ENCODE measurements at places on chromosomes 1 and 21.
A peak's percentile ranks its signal among the peaks of the same experiment; 100 is the strongest.

GRCh38 chr1:99786751-99787501, 20.5 kb upstream of the FRRS1 start:
- DNase-seq: no peak

DNA sequence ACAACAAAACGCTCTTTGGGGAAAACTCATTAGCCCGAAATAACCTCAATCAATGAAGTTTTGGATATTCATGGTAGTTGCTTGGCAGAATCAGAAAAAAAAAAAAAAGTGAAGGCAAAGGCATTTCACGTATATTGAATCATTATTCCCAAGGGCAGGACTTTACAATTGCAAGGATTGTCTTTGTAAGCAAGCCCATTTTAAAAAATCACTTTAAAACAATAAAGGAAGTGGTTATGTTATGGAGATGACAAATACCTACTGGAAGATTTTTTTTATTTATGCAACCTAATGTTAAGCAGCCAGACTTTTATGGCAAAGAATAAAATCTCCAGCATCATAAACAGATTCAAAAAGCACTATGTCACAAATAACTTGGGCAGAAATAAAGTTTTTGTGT, 9.3 kb downstream of the GJB4 start:
- no peak for DNase-seq

- no peak for DNase-seq
Observed at GRCh38 chr1:4220362-4220761, 320.3 kb upstream of the C1orf174 start.

DNA sequence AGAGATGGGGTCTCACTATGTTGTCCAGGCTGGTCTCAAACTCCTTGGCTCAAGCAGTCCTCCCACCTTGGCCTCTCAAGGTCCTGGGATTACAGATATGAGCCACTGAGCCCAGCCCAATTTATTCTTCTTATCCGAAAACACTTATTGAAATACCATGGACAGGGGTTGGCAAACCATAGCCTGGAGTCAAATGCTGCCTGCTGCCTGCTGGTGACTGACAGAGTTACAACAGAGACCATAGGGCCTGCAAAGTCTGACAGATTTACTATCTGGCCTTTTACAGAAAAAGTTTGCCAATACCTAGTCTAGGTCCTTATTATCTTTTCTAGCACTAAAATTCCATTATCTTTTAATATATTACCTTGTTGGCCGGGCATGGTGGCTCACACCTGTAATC, 87.1 kb upstream of the ZNF281 start:
- no peak for DNase-seq

GRCh38 chr1:113103048-113103447, 30.1 kb downstream of the LRIG2 start:
- DNase-seq: no peak

GRCh38 chr1:147273409-147274336, 31.2 kb downstream of the CHD1L start:
- no peak for DNase-seq

- no peak for DNase-seq
Observed at GRCh38 chr21:42862774-42863503, 16.4 kb downstream of the WDR4 start.

- no peak for DNase-seq
Observed at GRCh38 chr21:42663860-42664535, 10.6 kb downstream of the PDE9A start.

DNA sequence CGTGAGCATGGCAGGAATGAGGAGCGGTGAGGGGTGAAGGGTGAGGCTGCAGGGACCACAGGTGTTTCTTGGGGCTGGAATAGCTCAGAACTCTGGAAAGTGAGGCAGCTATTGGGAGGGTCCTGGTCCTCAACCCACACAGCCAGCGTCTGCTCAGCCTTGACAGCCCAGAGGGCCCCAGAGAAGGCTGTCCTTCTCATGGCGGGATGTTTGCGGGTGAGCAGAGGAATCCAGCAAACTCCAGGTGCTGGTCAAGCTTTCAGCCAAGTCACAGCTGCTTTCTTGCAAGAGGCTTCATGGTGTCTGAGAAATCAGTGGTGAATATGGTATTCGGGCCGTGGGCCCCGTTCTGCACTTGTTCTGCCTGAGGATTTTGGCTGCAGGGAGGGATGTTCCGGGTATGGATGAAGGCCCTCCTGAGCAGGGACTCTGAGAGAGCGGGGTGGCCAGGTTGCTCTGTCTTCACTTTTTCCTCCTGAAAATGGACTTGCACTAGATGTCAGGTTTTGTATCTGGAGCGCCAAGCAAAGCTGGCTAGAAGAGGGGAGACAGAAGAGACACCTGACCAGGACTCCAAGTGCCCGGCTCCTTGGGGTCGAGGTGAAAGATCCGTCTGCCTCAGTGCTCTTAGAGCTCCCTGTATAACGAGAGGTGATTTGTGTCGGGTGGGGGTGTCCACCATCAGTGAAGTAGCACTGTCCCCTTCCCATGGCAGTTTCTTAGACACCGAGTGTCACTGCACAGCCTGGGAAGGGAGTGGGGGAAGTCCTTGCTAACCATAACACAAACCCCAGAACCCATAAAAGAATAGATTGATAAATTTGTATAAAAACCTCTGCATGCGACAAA, 139.9 kb downstream of the PEX14 start:
- no peak for DNase-seq

DNA sequence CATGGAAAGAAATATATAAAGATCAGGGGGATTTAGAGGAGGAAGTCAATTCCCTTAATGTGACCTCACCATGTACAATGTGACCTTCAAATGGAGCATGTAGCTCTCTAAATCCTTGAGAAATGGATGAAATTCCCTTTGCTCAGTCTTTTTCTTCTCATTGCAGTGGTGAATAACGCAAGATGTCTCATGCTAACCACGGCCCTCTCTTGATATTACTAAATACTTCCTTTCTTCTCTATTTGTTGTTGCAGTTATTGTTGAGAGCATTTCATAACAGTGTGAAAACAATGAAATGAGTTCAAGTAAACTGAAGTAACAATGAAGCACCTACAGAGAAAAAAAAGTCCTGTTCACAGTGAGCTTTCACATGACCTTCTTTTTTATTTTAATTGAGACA, 55.6 kb downstream of the ZNF281 start:
- no peak for DNase-seq

DNA sequence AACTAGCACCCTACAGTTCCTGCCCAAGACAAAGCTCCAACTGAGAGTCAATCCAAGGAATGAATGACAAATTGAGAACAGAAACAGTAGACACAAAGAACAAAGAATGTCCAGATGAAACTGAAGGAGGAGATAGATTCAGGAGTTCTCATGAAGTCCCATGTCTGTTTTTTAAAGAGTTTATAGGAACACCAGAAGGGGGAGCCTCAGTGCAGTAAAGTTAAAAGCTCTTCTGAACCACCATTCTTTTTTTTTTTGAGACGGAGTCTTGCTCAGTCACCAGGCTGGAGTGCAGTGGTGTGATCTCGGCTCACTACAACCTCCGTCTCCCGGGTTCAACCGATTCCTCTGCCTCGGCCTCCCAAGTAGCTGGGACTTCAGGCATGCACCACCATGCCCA, 323.6 kb downstream of the MRPL39 start:
- no peak for DNase-seq

DNA sequence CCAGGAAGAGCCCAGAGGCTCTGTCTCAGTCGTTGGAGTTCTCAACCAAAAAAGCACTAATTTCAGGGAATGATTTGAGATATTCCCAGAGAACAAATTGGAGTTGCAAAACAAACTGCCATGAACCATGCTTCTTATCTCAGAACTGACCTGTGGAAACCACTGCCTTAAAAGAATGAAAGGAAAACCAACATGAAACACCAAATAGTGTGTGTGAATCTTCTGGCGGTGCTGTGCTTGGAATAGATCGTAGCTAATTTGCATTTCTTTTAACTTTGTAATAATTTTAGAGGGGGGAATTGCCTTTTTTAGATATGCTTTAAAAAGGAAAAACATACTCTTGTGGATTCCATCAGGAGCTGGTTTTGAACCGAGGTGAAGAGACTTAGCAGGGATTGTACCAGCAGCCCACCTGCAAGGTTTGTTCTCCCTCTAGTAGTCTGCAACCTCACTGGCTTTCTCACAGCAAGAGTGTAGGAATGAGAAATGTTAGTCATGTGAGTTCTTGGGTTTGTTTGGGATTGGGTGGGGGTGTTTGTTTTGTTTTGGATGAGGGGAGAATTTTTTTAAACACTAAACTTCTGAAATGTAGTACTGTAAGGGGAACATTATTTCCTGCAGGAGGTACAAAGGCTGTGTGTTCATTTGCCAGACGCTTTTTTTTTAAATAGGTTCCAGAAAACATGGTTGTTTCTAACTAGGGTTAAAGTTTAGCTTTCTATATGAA, 45.7 kb upstream of the ANGPTL1 start:
- DNase-seq: no peak

DNA sequence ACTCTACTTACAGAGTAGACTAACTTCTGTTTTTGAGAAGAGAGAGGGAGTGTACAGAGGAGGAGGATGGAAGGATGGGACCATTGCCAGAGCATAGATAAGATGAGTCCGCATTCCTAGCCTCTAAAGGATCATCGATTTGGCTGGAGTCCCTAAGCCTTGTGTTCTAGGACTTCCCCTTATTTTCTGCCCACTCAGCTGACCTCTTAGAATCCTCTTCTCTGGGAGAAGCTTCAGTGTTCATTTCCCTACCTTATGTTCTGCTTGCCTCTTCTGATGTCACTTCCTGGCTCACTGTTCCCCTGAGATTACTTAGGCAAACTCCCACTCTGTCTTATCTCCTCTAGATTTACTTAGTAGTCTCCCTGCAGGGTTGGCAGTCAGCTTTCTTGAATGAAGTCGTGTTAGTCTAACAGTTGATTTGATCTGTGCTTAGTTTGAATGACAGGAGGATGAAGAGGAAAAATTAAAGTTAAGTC, 156.7 kb downstream of the SYT2 start:
- no peak for DNase-seq

DNA sequence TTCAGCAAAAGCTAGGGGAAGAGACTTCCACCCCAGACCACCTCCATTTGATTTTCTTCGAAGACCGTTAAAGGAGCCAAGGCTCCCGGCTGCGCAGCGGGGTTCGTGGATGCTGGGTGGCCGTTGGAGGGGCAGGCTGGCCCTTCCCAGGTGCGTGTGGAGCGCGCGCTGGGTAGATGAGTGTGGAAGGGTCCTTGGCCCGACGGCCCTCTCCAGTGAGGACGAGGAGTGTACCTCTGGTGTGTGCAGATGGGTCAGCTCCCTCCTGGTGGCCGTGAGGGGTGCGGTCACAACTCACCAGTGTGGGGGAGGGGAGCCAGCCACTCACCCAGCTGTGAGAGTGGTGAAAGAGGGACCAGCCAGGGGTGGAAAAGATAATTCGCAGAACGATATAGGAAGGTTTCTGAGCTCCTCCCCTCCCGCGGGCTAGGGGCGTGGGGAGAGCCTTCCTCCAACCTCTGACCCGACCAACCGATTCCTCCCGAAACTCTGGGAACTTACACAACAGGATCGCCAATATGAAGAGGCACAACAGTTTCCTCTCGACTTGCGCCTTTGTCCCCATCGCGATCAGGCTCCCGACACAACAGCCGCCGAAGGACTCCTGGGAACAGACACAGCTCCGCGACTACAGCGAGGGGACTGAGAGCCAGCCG, at the start of gene F11R:
Gene F11R, minus strand, starts transcription at position 644 of the 656 bp plus-strand sequence. Its CDS starts 79 bp downstream, at position 565.
- DNase-seq: no peak

- no peak for DNase-seq
Observed at GRCh38 chr1:21494196-21494595, 15.0 kb upstream of the ALPL start.

DNA sequence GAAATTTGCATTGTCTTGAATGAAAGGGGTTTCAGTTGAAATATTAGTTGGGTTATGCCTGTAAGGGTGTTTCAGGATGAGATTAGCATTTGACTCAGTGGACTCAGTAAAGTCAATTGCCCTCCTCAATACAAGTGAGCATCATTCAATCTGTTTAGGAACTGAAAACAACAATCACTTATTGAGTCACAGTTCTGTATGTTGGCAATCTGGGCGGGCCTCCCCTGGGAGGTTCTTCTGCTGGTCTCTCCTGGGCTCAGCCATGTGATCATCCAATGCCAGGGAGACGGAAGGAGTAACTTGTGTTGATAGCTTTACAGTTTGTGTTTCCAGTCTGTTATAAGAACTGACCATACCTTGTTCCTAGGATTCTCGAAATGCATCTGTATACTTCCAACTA, 262.9 kb upstream of the RUNX1 start:
- DNase-seq: no peak

DNA sequence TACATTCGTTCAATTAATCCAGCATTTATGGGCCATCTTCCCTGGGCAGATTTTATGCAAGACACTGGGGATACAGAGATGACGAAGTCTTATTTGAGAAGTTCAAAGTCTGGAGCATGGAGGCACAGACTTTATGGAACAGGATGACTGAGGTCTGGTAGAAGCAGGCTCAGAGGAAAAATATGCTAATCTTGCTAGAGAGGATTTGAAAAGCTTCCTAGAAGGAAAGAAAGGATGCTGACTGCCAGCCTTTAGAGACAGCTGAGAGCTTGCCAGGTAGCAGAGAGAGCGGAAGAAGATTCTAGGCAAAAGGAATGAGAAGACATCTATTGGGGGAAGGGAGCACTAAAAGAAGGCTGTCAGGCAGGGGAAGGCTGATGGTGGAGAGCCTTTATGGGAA, 75.5 kb upstream of the ATP5PO start:
- no peak for DNase-seq

DNA sequence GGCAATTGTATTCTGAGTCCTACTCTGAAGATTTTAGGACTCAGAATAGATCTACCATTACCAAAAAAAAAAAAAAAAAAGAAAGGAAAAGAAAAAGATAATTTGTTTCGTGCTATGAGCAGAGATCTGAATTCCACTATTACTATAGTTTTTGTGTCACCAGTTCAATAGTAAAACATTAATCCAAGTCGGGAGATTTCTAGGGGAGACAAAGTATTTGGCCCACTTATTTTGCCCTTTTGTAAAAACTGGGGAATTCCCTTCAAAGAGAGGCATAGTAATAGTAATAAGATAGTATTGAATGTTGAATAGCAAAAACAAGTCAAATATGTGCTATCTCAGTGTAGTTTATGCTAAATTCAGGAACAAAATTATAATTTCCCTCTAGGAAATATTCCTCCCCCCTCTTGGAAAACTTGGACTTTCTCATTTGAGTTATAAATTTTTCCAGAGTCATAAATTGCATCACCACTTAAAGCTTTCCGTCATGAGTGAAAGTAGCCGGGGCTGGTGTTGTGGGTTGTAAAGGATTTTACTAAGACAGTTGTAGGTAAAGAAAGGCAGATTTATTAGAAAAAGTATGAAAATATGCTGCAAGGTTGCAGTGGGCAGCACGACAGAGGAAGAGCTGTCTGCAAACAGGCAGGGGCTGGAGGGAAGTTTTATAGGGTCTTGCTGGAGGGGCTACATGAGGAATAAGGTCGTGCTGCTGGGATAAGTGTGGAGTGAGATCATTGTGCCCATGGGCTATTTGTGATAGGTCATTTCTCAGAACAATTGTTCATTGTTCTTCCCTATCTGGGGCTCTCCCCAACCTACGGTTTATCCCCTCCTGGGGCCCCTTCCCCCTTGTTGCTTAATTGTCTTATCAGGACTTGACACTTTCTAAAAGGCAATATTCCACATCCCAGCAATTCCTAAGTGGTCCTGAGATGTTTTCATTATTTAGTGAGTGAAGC, 1009.9 kb downstream of the PLA2G4A start:
- no peak for DNase-seq

GRCh38 chr1:185317886-185318310, 855 bp upstream of the IVNS1ABP start:
- DNase-seq: peak; percentile 79

Measured in activated CD4-positive, alpha-beta T cell treated with anti-CD3 and anti-CD28 coated beads, Interleukin-2, amount 50 U/mL, for 4 hours (primary cell).